ENCODE measurements at places on chromosomes 5 and 9. TPM values are rescaled to one million over a fixed set of nuclear protein-coding genes. Genes with fewer than 3 reads are reported as not detected.

GRCh38 chr5:10250806-10251276, 761 bp downstream of the CCT5 start:
- DNase-seq: no peak

DNA sequence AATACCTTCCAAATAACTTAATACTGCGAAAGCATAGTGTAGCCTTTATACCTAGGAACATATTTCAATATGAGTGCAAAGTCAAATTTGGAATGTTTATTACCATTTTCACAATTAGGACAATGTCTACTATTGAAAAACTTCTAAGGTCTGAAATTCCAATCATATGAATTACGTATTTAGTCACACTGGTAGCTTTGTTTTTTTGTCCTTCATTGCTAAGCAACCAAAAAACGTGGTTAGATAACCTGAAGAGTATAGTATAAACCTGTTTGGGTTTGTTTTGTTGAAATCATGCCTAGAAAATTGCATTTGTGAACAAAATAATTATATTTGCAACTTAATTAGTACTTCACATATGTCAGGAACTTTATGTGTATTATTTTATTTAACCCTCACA, 134.2 kb downstream of the FBXO4 start:
- DNase-seq: no peak

GRCh38 chr9:121503444-121503843, 3.8 kb upstream of the GGTA1 start:
- DNase-seq: no peak

DNA sequence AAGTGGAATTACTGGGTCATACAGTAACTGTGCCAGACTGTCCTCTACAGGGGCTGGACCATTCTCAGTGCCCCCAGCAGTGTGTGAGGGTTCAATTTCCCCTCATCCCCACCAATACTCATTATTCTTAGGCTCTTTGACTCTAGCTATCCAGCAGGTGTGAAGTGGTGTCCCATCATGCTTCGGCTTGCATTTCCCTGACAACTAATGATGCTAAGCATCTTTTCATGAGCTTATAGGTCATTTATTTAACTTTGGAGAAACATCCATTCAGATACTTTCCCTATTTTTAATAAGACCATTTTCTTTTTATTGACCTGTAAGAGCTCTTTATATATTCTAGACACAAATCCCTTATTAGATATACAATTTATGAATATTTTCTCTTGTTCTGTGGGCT, 63.6 kb downstream of the ADAMTS2 start:
- no peak for DNase-seq

DNA sequence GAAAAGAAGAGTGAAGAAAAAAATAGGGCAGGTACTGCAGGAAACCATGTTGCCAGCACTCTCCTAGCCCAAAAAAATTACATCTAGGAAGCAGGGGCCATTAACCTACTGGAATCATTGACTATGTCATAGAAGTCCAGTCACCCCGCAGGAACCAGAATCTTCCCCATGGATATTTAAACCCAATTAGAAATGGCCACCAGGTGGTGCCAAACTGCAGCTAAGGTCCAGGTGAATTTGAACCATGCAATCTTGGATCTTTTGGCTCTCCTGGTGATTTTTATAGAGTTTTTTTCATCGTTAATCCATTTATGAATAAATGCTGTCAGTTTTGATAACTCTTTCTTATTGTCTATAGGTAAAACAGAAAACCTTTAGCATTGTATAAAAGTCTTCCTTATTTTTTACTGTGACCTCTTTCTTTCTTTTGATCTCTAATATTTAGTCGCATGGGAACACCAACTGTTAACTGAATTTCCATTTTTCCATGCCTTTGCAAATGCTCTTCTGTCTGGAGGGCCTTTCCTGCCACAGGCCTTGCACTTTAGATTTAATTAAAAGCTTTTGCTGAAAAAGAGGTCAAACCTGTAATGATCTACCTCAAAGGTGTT, 147.5 kb upstream of the FGF10 start:
- peak; percentile 2 for DNase-seq

SLCO4C1 gene
- total RNA-seq: 0.63 TPM

GRCh38 chr5:143889986-143890385, 78.0 kb downstream of the HMHB1 start:
- no peak for DNase-seq

GRCh38 chr5:1001406-1002270, 7.0 kb upstream of the NKD2 start:
- DNase-seq: no peak

GRCh38 chr9:26321935-26322334, 570.7 kb downstream of the CAAP1 start:
- no peak for DNase-seq

GRCh38 chr9:124038239-124038638, 26.7 kb downstream of the LHX2 start:
- DNase-seq: no peak

DNA sequence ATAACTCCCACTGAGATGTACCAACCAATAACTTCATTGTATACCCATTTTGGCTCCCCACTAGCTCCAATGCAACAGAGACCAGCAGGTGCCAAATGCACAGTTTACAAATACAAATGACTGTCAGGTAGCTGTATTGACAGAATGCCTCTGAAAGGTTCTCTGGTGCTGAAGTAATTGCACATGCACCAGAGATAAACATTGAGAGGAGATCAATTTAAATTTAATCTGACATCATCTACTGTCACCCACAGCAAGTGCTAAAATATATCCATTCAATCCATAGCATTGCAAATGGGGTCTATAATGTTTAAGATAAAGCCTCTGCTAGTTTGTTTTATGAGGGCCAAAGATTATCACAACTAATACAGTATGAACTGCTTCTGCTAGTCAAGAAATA, 80.2 kb downstream of the STX17 start:
- no peak for DNase-seq

DNA sequence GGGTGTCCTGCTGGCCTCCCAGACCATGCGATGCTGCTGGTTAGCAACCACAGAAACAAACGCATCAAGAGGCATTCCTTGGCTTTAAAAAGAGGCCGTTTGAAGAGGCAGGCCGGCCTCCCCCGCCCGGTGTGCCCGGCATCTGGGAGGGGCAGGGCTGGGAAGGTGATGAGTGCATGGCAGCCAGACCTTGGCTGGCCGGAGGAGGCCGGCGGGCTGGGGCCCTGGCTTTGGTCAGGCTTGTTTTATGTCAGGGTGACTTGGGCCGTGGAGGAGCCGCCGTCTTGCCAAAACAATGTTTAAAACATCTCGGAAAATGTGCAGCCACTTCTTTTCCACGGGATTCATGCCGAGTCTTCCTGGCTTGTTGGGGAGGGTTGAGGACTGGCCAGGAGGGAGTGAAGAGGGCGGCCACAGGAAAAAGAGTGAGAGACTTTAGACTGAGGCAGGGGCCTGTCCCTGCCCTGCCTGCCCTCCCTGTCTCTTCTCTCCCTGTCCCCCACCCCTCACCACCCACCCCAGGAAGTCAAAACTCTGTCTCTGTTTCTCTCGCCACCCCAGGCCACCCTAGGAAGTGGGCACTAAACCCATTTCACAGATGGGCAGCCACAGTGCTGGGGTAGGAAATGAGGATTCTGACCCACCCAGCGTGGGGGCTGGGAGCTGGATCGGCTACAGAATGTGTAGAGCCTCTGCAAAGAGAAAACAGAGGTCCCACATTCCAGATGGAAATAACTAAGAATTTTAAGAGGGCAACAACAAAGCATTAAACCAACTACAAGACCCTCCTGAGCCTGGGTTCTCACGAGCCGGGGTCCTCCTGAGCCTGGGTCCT, 143.0 kb downstream of the RXRA start:
- DNase-seq: no peak

ANXA2R gene
- 2.2 TPM for total RNA-seq

OR1B1 gene
- not detected for total RNA-seq

DNA sequence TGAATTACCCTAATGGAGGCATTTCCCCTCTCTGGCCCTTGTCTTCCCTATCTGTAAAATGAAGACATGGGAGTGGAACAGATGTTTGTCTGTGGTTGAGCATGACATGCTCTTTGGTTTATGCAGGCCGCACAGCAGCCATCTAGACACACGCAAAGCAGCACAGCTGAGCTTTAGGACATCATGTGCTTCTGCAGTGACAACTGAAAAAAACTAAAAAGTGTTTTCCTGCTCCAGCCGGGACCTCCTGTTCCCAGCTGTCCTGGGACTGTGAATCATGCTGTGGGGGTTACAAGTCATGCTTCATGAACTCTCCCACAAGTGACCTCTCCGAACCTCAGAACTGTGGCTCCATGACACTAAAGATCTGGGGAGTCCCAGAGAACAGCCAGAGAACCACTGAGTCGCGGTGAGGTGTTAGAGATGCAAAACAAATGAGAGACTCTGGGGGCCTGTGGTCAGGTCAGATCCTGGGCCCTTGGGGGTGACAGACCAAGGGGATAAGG, 1.7 kb downstream of the SMIM3 start:
- DNase-seq: peak; percentile 54

GRCh38 chr9:108634204-108634603, 221.6 kb downstream of the ACTL7B start:
- no peak for DNase-seq

GRCh38 chr5:178793151-178793550, 62.7 kb upstream of the ZNF354A start:
- DNase-seq: no peak

GRCh38 chr9:3949744-3950143, 350.1 kb downstream of the GLIS3 start:
- no peak for DNase-seq

DNA sequence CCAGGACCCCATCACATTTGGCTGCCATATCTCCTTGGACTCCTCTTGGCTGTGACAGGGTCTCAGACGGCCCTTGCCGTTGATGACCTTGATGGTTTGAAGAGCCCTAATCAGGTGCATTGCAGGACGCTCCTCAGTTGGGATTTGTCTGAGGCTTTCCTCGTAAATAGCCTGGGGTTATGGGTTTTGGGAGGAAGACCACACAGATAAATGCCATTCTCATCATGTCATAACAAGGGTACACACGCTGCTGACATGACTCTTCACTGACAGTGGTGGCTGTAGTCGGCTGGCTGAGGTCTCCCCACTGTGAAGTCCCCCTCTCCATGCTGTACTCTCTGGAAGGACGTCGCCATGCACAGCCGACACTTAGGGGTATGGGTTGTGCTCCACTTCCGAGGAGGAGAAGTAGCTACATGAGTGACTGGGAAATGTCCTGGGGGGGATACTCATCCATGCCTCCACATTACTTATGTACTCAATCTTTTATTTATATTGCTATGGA, 42.9 kb upstream of the SPTLC1 start:
- no peak for DNase-seq

DNA sequence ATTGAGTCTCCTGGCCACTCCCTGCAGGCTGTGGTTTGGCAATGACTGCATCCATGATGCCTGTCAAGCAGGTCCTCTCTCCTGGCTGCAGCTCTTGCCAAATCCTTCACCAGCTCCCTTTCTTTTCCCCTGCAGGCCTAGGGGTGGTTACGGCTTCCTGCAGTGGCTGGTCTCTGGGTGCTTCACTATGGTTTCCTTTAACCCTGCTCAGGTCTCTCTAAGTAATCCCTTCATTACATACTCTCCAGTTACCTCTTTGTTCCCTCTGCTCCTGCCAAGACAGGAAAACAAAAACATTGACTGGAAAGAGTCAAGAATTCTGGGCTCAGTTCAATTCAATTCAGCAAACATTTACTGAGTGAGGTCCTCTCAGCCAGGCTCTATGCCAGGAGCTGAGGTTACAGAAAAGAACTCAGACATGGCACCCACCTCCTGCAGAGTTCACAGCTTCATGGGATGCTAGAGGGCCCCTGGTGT, 19.8 kb upstream of the PTPN3 start:
- no peak for DNase-seq

DNA sequence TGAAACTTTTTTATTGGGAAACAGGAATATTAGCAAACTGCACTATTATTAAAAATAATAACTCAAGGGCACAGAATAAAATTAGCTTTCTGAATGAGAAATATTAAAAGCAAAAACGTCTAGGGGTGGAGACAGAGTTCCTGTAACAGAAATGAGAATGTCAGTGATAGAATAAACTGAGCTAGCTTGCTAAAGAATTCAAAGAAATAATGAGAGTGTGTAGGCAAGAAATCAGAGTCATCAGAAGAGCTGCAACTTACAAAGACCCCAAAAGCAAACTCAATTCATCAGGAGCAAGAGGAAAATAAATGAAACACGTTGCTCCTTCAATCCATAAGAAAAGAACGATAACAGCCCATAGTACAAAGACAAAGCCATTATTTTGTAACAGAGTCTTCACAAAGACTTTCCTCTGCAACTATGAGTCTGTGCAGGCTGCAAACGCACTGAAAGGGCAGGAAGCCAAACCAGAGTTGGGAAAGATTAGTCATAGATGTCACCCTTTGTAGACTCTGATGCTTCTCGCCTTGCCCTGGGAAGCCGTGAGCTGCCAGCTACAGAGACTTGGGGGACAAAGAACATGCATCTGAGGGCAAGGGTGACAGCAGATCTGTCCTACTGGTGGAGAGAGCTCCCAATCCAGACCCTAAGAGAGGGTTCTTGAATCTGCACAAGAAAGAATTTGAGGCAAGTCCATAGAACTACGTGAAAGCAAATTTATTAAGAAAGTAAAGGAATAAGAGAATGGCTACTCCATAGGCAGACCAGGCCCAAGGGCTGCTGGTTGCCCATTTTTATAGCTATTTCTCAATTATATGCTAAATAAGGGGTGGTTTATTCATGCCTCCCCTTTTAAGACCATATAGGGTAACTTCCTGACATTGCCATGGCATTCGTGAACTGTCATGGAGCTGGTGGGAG, 40.8 kb downstream of the SHC3 start:
- DNase-seq: peak; percentile 83

GRCh38 chr5:163362840-163363371, 74.5 kb upstream of the CCNG1 start:
- no peak for DNase-seq

DNA sequence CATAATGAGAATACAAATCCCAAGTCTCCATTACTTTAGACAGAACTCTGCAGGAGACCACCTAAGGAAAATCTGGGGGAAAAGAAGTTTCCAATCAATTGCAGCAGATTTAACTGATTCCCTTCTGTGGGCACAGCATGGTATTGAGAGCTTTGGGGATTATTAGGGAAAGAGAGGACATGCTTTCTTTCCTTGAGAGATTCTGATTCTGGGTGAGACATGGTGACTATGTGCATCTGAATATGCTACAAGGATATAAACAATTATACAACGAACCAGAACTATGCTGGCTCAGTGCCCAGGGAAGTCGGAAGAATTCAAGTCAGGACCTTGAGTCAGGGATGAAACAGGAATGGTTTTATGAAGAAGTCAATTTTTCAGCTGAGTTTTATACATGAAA, 183.7 kb downstream of the PDE4D start:
- peak; percentile 18 for DNase-seq

- no peak for DNase-seq
Measured at GRCh38 chr9:93818827-93819472, 136.2 kb downstream of the BARX1 start.

GRCh38 chr5:89471541-89471940, 588.6 kb upstream of the MEF2C start:
- DNase-seq: no peak

- no peak for DNase-seq
Measured at GRCh38 chr9:34500623-34501267, 22.0 kb downstream of the ENHO start.

All from epithelial cell of proximal tubule (primary cell).